Colonic mucosa (tissue), 4 donors: ENCODE measurements at places on chromosomes 13 and 19. TPM values are rescaled to one million over a fixed set of nuclear protein-coding genes. Genes with fewer than 3 reads are reported as not detected.

DNA sequence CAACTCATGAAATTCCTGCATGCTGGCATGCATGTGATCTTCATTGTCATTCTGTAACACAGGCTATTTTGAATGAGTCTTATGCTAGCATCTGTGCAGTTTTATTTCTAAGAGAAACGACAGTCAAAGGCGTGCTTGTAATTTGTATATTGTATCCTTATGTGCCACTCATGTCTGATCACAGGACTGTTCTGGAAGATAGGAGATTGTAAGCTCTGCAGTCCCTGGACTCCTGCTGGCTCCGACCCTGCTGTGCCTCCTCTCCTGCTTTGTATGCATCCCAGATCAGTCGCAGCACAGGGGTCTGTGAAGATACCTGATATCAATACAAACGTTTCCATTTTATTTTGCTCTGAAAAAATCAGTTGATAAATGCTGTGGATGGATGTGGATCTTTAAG, 653.1 kb downstream of the LIG4 start:
- no peak for DNase-seq

The GRIK5 gene
- 2.3 TPM for total RNA-seq

The OR7D2 gene
- 0.08 TPM for total RNA-seq

DNA sequence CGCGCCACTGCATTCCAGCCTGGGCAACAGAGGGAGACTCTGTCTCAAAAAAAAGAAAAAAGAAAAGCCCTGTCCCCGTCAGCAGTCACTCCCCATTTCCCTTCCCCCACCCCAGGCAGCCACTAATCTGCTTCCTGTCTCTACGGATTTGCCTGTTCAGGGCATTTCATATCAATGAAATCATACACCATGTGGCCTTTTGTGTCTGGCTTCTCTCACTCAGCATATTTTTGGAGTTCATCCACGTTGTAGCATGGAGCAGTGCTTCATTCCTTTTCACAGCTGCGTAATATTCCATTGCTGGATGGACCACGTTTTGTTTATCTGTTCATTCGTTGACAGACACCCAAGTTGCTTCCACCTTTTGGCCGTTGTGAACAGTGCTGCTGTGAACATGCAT, 36.1 kb upstream of the KLF2 start:
- DNase-seq = no peak

DNA sequence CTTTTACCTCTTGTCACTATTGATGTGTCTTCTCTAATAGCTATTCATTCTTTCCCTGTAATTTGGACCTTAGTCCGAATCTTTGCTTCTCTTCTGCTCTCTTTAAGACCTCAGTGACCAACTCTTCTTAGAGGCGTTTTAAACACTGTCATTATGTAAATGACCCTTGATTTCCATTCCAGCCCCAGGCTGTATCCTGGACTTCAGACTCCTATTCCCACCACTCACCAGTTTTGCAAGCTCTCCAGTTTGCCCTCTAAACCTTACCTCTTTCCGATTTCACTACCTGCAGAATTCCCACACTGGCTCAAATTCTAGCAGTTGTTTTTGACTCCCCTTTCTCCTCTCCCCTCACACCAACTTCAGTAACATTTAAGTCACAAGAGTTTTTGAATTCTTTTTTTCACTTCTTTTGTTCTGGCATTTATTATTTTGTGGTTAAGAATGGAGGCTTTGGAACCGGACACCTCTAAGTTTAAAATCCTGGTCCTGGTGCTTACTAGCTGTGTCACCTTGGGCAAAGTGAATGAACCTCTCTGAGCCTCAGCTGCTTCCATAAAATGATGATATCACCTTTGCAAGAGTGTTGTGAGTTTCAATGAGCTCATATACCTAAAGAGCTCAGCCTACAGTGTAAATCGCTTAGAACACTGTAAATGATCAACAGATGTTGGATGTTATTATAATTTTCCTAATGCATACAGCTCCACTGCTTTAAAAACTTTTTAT, 13.6 kb upstream of the HMGB1 start:
- no peak for DNase-seq

DNA sequence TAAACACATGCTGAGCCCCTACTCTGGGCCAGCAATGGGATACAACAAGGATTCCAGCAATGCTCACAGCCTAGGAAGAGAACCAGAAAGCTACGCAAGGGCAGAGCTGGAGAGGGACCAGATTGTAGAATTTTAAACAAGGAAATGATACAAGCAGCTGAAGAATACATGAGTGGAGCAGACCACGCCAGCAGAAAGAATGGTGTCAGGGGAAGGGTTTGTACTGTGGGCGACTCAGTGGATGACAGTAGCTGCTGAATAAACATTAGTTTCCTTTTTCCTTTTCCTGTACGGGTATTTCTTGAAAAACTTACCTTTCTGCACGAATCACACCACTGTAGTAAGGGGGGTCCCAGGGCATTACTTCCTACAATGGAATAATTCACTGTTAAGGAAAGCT, 30.7 kb downstream of the MIPEP start:
- DNase-seq = no peak

The EDNRB gene
- 14.5 TPM for total RNA-seq

- DNase-seq = no peak
Measured at GRCh38 chr13:109476001-109476400, 310.4 kb downstream of the IRS2 start.

DNA sequence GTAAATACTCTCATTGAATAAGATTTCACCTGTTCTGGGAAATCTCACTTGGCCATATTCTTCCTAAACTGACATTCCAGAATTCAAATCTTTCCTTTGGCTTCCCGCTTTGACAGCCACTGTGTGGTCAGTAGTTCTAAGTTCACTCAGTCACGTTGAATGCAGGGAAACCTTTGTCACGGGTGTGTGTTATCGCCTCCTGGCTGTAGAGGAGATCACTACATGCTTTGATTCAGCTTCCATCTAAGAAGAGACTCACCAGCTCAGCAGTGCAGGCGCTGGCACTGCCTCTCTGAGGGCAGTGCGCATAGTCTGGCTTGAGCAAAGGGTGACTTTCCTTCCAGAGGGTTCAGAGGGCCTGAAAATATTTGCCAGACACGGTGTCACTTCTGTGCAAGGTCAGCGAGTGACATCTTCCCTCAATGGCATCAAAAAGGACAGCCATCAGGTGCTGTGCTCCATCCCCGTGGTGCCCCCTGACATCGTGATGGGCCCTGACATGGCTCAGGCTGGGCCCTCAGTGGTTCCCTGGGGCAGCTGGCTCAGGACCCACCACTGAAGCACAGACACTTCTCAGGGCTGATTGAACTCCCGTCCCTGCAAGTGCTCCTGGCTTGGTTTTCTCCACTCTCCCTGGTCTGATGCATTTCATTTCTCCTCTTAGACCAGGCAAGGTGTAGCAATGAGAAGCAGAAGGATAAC, 635.4 kb upstream of the ARGLU1 start:
- DNase-seq = no peak

- DNase-seq = peak; percentile 42
Measured at GRCh38 chr13:24272452-24273161, 36.8 kb upstream of the C1QTNF9 start.

DNA sequence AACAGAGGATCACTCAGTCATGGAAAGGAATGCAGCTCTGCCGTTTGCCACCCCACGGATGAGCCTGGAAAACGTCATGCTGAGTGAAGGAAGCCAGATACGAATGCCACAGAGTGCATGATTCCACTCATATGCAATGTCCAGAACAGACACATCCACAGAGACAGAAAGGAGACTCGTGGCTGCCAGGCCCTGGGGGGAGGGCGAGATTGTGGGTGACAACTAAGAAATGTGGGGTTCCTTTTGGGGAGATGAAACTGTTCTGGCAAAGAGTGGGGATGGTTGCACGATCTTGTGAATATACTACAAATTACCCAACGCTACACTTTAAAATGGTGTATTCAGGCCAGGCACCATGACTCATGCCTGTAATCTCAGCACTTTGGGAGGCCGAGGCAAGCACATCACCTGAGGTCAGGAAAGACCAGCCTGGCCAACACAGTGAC, 27.2 kb upstream of the NAPA start:
- no peak for DNase-seq

- no peak for DNase-seq
Measured at GRCh38 chr19:56099638-56100539, 21.2 kb downstream of the ZNF787 start.

The CIC gene
- 47.8 TPM for total RNA-seq

The TMEM190 gene
- total RNA-seq = not detected

DNA sequence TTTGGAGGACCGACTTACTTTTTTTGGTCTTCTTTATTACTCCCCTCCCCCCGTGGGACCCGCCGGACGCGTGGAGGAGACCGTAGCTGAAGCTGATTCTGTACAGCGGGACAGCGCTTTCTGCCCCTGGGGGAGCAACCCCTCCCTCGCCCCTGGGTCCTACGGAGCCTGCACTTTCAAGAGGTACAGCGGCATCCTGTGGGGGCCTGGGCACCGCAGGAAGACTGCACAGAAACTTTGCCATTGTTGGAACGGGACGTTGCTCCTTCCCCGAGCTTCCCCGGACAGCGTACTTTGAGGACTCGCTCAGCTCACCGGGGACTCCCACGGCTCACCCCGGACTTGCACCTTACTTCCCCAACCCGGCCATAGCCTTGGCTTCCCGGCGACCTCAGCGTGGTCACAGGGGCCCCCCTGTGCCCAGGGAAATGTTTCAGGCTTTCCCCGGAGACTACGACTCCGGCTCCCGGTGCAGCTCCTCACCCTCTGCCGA, 409 bp downstream of the FOSB start:
- DNase-seq = peak; percentile 49

- peak; percentile 29 for DNase-seq
Measured at GRCh38 chr19:54325194-54325621, 12.2 kb upstream of the LILRA5 start.

The OVOL3 gene
- not detected for total RNA-seq

The MTUS2 gene
- total RNA-seq = 0.11 TPM

DNA sequence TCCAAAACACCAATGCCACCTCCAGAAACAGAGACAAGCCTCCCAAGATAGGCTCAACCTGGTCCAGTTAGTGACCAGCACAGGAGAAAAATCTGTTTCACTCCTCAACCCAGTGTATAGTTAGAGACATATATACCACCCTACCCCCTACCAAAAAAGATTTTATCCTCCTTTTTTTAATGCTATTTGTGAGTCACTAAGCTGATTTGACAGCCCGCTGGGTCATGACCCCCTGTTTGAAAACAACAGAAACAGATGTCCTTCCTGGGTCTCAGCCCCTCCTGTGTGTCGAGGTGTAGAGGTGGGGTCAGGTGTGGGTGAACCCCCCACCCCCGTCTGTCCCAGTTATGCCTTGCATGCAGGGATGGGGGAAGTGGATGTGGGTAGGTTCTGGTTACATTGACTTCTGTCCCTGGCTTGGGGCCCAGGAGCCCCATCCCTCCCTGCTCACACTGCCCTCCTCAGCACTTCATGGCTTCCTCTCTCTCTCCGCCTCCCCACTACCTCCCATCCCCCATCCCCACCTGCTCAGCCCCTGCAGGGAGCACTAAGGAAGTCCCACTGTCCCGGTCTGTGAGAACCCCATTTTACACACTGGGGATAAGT, 14.0 kb upstream of the TOMM40 start:
- no peak for DNase-seq

- DNase-seq = no peak
Measured at GRCh38 chr13:99004978-99005377, 27.1 kb upstream of the DOCK9 start.

GRCh38 chr13:78401873-78402707, 201.3 kb downstream of the POU4F1 start:
- DNase-seq = no peak

DNA sequence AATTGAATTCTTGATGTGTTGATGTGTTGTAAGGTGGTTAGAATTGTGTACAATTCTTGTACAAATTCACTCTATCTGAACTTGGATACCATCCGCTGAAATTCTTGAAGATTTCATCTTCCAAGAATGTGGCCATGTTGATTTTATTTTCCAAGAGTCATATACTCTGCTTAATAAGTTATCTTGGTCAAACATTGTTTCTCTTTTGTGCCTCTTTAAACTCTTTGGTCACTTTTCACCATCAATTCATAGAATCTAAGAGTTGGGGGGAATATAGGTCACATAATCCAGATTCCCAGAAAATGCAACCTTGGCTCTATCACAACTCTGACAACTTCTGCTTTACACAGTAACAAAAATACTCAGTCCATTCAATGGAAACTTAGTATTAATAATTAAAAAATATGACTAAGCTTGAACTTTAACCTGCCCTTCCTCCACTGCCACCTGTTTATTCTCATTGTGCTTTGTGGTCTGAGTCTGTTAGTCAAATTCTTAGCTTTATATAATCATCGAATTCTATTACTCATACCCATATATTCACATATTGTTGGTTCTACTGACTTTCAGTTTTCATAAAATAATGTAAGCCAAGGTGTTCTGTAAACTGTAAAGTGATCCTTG, 373.2 kb downstream of the LMO7 start:
- no peak for DNase-seq

- no peak for DNase-seq
Measured at GRCh38 chr13:21594715-21595545, 9.0 kb downstream of the MICU2 start.

- no peak for DNase-seq
Measured at GRCh38 chr13:111542530-111543341, 222.3 kb downstream of the TEX29 start.

DNA sequence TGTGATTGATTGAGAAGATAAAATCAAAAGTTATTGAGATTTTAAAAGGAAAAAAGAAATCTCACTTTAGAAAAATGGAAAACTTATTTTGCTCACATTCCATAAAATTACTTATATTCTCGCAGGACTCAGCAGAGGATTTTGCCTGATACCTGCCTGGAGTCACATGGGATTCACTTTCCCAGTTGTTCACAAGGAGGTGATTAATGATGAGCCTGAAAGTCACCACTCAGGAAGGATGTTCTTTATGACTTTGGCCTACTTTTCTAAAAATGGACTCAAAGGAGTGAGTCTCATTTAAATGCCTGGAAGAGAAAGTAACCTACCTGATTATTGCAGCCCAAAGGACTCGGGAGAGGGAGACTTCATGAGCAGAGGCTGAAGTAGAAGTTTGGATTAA, 34.5 kb upstream of the FAM216B start:
- no peak for DNase-seq

The CRYL1 gene
- total RNA-seq = 144 TPM

The CEACAM1 gene
- total RNA-seq = 251 TPM

DNA sequence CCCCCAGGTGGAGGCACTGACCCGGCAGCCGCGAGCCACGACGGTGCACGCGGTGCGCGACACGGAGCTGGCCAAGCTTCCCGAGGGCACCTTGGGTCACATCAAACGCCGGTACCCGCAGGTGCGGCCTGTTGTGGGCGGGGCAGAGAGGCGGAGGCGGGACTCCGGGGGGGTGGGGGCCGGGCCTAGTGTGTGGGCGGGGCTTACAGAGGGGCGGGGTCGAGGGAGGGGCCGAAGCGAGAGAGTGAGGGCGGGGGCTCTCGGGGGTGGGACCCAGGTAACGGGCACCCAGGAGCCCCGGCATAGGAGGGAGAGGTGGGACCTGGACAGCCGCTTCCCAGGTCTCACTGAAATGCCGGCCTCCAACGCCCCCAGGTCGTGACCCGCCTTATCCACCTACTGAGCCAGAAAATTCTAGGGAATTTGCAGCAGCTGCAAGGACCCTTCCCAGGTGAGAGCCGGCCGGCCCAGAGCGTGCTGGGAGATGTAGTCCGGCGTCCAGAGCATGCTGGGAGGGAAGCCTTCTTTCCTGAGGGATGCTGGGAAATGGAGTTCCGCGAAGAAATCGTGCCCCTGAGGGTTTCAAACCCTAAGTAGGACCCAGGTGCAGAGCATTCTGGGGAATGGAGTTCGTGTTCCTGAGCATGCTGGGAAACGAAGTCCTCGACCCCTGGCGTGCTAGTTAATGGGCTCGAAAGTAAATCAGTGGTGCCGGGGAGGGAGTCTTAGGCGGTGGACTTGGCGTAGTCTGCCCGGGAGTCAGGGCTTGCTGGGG, 15.7 kb downstream of the PNPLA6 start:
- DNase-seq = peak; percentile 83
